SJSA1 (cell line): ENCODE measurements at places on chromosomes 3 and 15.
A peak's percentile ranks its signal among the peaks of the same experiment; 100 is the strongest.

GRCh38 chr15:49101536-49101935 lies 53.9 kb downstream of the COPS2 start:
- DNase-seq: no peak

DNA sequence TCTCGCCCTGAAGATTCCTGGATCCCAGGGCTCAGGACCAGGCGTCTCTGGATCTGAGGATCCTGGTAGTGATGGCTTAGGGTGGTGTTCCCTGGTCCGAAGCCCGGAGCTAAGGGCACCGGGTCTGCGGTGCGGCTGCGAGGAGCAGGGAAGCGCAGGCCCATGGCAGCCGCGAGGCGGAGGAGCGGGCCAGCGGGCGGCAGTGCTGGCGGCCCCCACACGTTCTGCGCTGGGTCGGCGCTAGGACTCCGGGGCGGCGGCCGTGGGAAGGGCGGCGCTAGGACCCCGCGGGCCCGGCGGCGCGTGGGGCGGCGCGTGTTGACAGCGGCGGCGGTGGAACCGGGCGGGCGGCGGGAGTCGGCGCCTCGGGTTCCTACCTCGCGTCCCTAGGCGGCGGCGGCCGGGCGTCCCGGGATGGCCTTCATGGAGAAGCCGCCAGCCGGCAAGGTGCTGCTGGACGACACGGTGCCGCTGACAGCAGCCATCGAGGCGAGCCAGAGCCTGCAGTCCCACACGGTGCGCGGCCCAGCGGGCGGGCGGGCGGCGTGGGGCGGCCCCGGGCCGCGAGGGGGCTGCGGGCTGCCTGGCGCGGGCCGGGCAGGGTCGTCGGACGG lies at the start of gene PXK:
TSS of gene PXK (plus strand) at position 318 of the 614 bp plus-strand sequence. CDS start at position 415, 97 bp downstream.
- DNase-seq: peak; percentile 70

DNA sequence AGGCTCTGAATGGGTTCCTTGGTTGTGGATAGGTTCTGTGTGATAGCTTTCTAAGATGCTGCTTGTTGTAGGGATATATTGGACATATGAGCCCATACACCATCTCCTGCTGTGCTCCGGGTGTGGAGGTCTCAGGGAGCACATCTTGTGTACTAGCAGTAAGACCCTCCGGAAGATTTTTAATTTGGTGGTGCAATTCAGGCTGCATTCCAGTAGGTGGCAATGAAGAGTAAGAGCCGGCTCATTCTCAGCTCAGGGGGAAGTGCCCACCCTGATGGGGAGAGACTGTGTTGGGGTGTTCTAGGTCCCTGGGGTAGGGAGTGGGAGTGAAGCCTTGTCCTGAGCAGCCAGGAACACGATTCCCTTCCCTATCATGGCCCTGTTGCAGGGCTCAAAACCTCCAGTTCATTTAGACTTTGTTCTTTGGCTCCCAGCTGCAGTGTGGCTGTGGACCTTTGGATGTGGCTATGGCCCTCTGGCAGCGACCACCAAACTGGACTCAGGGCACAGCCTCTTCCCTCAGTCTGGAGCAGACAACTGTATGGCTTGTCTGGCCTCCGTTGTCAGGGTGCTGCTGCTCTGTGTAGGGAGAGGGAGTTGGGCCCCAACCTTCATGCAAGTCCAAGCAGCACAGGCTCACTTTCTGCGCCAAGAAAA lies 104.7 kb downstream of the UNC13C start:
- no peak for DNase-seq

GRCh38 chr15:31511707-31512310 lies 185.2 kb downstream of the KLF13 start:
- DNase-seq: no peak

DNA sequence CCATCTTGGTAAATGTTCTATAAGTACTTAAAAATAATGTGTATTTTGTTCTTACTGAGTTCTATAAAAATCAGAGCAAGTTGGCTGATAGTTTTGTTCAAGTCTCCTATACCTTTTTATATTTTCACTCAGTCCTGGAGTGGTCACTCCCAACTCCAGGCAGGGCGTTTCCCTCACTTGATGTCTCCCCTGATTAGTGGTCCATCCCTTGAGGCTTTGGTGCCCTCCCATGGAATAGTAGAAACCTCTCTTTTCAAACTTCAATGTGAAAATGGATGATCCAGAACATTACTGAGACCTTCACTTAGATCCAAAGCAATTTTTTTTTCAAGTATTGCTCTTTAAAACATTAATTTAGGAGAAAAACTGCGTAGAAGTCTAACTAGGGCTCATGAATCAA lies 25.0 kb upstream of the SCN10A start:
- no peak for DNase-seq

GRCh38 chr3:119595639-119596334 lies 1.9 kb upstream of the PLA1A start:
- no peak for DNase-seq

- DNase-seq: no peak
These were observed 100.1 kb upstream of the NPHP3 start for GRCh38 chr3:132822266-132822665.

DNA sequence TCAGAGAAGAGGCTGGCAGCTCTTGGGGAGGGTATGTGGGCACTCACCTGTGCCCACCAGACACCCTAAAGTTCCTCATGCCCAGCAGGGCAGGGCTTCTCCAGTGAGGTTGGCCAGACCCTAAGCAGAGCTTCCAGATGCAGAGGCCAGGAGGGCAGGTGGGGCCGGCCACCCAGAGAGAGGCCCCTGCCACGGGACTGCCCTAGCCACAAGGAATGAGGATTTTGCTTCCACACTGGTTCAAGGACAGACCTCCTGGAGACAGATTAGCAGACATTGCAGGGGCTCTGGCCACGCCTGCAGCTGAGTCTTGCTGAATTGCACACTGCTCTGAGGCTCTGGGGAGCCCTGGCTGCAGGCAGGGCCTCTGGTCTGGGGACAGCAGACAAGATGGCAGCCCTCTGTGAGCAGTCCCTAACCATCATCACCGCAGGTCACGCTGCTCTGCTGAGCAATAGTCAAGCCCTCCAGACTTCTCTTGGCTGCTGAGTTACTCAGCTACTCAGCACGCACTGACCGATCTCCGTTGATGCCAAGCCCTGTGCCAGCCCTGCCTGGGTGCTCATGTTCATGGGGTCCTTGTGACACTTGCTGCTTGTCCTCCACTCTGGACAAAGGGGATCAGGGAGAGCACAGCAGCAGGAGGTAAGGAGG lies 117.4 kb upstream of the ABHD17C start:
- DNase-seq: no peak

GRCh38 chr3:56593455-56594158 lies 36.6 kb downstream of the CCDC66 start:
- DNase-seq: no peak

DNA sequence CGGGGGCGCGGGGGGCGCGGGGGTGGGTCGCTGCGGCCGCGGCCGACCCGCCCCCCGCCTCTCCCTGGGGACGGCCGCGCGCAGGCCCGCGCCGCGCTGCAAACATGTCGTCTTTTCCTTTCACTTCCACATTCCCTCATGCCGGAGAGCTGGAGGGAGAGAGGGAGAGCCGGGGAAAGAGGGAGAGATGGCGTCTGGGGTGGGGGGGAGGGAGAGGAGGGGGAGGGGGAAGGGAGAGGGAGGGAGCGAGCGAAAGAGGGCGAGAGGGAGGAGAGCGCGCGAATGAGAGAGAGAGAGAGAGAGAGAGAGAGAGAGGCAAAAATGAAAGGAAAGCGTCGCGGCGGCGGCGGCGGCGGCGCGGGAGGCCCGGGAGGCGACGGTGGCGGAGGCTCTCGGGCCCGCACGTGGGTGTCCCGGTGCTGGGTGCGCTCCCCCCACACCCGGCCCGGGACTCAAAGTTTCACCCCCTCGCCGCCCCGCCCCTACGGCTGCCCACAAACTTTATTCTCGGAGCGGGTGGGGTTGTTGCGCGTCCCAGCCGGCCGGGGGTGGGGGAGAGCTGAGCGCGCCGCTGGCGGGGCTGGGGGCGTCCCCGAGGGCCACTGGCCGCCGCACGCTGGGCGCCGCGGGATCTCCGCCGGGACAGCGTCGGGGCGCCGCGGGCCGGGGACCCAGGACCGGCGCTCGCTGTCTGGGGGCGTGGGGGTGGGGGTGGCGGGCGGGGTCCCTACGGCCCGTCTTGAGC lies 731 bp downstream of the ZNF710 start:
- peak; percentile 60 for DNase-seq

DNA sequence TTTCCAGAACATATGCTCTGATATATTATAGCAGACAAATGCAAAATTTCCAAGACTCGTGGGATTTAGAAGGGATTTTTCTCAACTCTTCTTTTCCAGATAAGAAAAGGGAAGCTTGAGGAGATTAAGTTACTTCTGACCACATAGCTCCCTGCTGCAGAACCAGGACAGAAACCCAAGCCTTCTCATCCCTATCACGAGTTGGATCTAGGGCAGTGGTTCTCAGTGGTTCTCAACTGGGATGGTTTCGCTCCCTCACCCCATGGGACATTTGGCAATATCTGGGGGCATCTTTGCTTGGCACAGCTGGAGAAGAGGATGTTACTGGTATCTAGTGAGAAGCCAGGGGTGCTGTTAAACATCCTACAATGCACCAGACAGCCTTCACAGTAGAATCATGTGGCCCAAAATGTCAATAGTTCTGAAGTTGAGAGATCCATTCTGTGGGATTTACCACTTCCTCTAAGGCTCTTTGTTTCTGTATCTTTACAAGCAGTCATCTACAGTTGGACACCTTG lies 64.2 kb downstream of the LIPC start:
- DNase-seq: no peak

DNA sequence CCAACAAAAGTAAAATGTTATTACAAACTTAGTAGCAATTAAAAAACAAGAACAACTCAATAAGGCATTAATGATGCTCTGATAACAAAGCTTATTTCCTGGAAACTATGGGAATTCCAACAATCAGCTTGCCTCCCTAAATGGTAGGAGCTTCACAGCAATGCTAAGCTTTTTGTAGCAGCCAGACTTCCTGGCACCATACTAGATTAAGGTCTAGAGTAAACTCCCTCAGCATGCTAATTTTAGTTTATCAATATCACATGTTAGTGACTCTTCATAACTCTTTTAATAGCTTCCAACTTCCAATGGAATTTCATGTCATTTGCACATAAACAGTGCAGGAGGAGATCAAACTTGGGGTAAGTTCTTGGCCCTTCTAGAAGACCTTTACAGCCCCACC lies 782.0 kb downstream of the MCTP2 start:
- DNase-seq: no peak

- DNase-seq: peak; percentile 49
These were observed 504.1 kb downstream of the NTRK3 start for GRCh38 chr15:87752250-87752951.

- DNase-seq: no peak
These were observed 48.5 kb downstream of the GRIP2 start for GRCh38 chr3:14491396-14492190.

- DNase-seq: no peak
These were observed 16.1 kb downstream of the ALS2CL start for GRCh38 chr3:46677411-46677726.

GRCh38 chr15:72318408-72318942 lies 1.5 kb downstream of the CELF6 start:
- no peak for DNase-seq

DNA sequence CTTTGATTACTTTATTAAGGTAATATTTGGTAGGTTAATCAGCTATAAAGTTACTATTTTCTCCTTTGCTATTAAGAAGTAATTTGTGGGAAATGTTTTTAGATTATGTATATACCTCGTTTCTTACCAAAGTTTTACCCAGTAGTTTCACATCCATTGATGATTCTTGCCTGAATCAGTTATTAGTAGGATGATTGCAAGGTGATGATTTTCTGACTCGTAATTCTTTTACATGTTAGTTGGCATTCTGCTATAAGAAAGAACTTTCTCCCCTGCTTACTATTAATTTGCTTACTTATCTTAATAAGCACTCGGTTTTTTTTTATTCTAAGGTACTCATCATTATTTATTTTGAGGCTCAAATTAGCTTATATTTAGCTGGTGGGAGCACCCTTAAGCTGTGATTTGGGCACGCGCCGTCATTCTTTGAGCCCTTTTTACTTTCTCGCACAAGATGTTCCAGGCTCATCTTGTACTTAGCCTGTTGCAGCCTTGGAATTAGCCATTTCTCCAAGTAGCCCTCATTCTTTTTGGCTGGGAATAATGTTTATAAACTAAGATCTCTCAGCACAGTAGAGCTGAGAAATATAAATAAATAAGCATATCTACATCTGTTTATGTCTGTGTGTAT lies 15.3 kb downstream of the USP3 start:
- DNase-seq: no peak

DNA sequence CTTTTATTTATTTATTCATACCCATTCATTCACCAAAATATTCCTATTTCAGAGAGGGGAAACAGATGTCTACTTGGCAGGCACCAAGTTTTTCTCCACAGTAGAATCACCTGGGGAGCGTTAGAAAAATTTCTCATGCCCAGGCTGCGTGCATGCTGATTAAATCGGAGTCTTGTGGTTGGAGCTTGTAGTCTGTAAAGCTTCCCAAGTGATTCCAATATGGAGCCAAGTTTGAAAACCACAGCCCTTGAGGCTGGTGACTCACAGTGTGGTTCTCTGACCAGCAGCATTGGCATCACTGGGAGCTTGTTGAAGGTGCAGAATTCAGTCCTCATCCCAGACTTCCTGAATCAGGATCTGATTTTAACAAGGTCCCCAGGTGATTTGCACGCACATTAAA lies 49.7 kb downstream of the PDHB start:
- DNase-seq: peak; percentile 79

DNA sequence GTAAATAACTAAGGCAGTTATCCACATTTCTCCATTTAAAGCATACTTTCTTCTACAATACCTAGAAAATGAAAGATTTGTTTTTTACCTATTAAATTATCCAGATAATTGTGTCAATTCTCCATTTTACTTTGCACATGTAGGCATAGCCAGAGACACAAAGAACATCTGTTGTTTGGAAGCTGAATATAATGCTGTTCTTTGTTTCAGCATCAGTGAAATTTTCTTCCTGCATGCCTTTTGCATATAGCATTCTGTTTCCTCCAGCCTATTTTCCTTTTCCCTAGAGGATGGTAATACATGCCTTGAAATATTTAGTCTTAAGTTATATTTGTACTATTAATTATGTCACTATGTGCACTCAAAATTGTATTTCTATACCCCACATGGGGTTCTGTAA lies 233.7 kb downstream of the CNTN6 start:
- no peak for DNase-seq

DNA sequence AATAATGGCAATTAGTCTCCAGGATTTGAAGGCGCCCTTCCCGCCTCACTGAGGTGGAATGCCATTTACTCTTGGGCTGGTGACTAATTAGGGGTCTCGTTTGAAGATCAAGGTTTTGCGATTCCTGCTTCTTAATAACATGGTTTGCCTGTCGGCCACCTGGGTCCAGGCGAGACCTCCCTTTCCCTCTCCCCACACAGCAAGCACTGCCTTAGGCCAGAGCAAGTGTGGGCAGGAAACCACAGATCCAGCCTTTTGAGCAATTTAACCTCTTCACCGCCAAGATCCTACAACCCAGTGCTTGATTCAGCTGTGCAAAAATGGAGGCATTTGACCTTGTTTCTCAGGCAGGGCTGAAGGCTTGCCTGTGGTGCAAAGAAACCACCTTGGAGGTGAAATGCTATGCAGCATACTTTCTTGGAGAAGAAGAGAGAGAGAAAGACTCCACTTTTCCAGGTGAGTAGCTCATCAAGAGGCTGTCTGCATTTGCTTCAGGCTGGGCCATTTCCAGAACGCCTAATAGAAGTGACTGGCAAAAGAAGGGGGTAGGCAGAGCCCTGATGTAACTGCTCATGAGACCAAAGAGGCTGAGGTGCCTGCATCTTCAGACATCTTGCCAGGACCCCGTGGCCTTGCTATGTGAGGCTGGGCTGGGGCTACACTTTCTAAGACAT lies 34.1 kb upstream of the WNT5A start:
- DNase-seq: no peak
